MV-4-11 (cell line): ENCODE measurements at places on chromosomes 11 and 22.
A peak's percentile ranks its signal among the peaks of the same experiment; 100 is the strongest.

GRCh38 chr22:21457023-21457787 is 10.0 kb upstream of the TMEM191C start:
- no peak for DNase-seq

DNA sequence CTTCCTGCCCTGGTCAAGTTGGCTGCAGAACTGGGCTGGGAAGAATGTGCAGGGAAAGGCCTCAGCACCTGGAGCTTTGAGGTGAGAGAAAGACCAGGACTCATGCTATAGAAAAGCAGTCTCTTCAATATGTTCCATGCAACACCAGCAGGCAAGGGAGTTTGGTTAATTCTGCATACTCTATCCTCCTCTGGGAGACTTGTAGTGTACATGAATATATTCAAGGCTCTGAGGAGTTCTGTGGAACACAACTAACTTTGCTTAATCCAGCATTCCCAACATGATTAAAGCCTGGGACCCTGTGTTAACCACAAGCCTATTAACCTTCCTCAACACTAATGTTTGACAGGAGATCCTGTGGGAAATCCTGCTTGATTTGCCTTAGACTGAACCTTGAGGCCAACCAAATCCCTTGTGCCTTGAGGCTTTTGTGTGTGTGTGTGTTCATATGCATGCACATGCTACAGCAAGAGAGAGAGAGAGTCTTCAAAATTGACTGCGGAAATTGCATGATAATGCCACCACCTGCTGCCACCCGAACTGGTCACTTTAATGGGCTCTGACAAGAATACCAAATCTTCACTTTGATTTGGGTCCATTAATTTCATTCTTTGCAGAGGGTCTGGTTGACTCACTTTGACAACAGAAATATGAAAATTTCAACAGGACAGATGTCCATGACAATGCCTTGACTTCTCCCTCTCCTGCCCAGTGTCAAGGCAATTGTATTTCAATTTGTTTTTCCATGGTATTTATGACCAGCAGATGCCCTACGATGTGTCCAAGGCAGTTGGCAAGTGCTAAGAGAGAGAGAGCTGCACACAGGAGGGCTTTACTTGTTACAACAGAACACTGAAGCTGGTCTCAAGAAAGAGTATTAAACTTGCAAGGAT is 238.2 kb upstream of the ZBED5 start:
- DNase-seq = no peak

DNA sequence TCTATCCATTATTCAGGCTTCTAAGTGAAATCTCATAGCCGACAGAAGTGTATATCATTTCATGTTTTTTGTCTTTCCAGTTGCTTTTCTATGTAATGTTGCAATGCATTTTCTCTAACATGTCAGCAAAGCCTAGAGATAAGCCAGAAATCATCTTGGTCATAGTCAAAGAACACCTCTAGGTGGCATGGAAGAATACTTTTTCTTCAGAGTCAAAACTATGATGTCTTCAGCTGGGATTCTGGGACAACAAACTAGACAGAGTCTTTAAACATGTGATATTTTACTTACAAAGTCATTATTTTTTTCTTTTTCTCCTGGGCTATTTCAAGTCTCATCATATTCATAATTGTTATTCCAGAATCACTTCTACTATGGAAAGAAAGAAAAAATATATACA is 4.4 kb downstream of the GAS2 start:
- DNase-seq = peak; percentile 4

DNA sequence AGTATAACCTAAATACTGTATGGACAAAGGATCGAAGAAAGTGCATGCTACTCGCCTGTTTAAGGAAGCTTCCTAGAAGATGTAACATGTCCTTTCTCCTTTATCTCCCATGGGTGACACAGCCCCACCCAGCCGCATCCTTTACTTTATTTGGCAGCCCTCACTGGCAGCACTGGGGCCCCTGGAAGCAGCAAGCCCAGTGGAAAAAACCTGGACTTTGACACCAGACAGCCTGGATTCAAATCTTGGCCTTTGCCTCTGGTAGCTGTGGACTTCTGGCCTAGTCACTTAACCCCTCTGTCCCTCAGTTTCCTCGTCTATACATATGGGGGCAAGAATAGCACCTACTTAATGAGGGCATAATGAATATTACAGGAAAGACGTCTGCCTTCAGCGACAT is 67.1 kb downstream of the MYEOV start:
- no peak for DNase-seq

GRCh38 chr11:79374727-79375126 is 66.1 kb downstream of the TENM4 start:
- no peak for DNase-seq

DNA sequence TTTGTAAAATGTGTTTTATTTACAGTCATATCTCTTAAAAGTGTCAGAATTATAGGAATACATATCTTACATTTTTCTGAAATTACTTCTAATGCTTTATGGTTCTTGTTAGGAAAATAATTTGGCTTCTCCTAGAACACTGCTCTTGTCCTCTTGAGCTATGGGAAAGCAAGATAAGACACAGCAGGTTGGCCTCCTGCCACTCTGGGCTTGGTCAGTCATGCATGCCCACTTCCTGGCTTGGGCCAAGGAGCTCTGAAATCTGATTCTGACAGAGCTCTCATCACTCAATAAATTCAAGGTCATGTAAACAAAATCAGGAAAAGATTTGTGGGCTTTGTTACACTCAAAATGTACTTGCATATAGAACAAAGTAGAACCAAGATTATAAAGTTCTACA is 1036.0 kb downstream of the OPCML start:
- DNase-seq = no peak
